DMS79 (cell line): ENCODE measurements at places on chromosomes 16 and 17.
A peak's percentile ranks its signal among the peaks of the same experiment; 100 is the strongest.

- DNase-seq = no peak
Observed at GRCh38 chr17:31096106-31096436, 1.3 kb downstream of the NF1 start.

- DNase-seq = peak; percentile 51
Observed at GRCh38 chr16:77807-78443, at the start of gene MPG. Gene MPG, plus strand, starts transcription at chr16:78225. Its CDS starts 85 bp downstream, at chr16:78310.

- DNase-seq = no peak
Observed at GRCh38 chr16:54412777-54413455, 126.3 kb upstream of the IRX3 start.

DNA sequence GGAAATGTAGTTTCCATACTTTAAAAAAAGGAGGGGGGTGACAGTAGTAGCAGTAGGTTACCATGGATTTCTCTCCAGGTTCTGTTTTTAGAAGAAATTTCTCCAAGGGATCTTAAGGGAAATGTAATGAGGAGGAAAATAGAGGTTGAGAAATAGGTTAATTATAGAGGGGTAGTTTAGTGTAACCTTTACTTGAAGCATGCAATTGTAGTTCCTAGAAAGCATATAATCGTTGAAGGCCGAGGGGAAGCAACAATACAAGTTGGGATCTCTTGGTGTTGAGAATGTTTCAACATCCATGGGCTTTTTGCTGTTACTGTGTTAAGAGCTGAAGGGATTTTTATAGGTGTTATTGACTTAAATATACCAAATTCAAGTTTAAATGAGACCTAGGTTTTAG, 25.1 kb downstream of the TNRC6A start:
- no peak for DNase-seq

DNA sequence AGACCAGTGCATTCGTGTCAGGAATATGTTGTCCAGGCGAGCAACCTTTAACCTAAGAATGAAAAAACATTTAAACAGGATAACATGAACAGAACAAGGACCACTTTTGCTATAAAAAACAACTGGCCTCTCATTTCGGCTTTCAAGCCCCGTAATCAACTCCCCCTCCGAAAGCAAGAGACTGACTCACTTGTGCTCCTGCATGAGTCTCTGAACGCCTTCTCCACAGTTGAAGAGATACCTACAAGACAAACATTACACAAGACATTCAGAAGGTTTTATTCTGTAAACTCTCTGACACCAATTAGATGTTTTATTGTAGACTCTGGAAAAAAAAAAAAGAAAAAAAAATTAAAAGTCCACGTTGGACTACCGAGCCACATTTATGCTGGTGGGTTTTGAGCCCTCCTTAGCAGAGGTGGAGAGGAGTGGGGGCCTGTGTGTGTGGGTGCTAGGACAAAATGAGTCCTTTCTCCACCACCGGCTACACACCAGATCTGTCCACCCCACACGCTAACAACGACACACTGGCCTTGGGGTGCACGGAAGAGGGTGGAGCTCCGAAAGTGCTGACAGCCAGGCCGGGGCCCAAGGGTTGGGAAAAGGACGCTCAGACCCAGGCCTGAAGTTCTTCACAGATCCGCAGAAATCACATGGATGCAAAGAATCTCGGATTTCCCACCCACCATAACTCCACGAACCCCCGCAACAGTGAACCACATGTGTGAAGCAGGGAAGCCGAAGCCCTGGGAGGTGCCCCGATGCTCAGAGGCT, 759 bp downstream of the ELAC2 start:
- DNase-seq = no peak

- no peak for DNase-seq
Observed at GRCh38 chr17:32007463-32008298, 498 bp downstream of the LRRC37B start.

GRCh38 chr17:6455321-6455705, 11.1 kb downstream of the PIMREG start:
- no peak for DNase-seq

DNA sequence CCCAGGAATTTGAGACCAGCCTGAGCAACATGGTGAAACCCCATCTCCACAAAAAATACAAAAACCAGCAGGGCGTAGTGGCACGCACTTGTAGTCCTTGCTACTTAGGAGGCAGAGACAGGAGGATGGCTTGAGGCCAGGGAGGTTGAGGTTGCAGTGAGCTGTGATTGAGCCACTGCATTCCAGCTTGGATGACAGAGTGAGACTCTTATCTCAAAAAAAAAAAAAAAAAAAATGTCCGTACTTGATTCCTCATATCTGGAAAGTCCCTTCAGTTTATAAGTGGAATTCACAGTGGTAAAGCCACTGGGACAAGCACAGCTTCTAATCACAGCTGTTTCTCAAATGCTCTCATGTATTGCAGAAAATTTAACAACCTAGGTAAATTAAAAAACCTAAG, 78.6 kb upstream of the CREBBP start:
- DNase-seq = peak; percentile 80

- DNase-seq = no peak
Observed at GRCh38 chr16:9365370-9365728, 273.9 kb downstream of the HAPSTR1 start.

- DNase-seq = no peak
Observed at GRCh38 chr16:23564575-23565363, 7.2 kb downstream of the UBFD1 start.

GRCh38 chr16:3580686-3581085, 3.5 kb upstream of the NLRC3 start:
- no peak for DNase-seq

GRCh38 chr17:28812748-28813377, 29.7 kb downstream of the FAM222B start:
- no peak for DNase-seq

GRCh38 chr17:62673614-62674362, 46.3 kb downstream of the MRC2 start:
- no peak for DNase-seq

GRCh38 chr16:67525176-67525860, 3.3 kb upstream of the RIPOR1 start:
- DNase-seq = no peak

- no peak for DNase-seq
Observed at GRCh38 chr17:4665027-4665426, 23.5 kb upstream of the ALOX15 start.

GRCh38 chr16:78620291-78620690, 520.8 kb downstream of the WWOX start:
- DNase-seq = no peak

- no peak for DNase-seq
Observed at GRCh38 chr17:69593716-69594115, 179.2 kb downstream of the MAP2K6 start.

- no peak for DNase-seq
Observed at GRCh38 chr17:49214676-49215360, 4.3 kb downstream of the ABI3 start.

DNA sequence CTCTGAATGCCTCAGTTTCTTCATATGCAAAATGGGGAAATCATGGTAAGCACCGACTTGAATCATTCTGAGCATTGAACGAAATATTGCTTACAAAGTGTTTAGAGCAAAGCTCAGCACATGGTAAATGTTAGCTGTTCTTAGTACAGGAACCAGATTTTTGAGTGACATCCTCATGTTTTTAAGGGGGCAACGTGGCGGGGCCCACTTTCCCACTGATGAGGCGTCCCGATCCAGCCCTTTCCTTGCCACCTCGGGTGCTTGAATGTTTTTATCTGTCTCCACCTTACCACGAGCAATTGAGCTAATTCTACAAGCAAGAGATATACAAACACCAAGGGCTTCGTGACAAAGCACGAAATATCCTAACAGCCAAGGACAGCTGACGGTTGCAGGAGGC, 49.9 kb downstream of the ELAC2 start:
- DNase-seq = no peak

GRCh38 chr16:9568261-9568660, 476.8 kb downstream of the HAPSTR1 start:
- DNase-seq = no peak
